ENCODE measurements at places on chromosomes 6 and 20.

DNA sequence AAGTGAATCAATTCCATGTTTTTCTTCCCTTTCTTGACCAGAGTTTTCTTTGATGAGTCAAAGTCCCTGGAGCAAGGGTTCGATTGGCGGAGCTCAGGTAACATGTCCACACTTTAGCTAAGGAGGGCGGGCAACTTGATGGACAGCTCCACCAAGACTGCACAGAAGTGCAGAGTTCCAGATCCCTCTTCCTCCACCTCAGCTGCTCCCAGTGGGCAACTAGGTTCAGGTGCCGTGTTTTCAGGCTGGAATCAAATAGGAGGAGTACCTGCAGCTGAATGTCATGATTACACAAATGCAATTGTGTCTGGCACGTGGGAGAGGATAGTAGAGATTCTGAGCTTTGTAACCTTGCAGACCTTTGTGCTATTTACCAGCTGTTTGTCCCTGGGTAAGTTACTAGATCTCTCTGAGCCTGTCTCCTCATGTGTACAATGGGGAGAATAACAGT lies 1.9 kb upstream of the ELMO2 start:
- no peak for DNase-seq

- DNase-seq: no peak
Observed at GRCh38 chr20:60240415-60240814, 282.2 kb downstream of the CDH26 start.

DNA sequence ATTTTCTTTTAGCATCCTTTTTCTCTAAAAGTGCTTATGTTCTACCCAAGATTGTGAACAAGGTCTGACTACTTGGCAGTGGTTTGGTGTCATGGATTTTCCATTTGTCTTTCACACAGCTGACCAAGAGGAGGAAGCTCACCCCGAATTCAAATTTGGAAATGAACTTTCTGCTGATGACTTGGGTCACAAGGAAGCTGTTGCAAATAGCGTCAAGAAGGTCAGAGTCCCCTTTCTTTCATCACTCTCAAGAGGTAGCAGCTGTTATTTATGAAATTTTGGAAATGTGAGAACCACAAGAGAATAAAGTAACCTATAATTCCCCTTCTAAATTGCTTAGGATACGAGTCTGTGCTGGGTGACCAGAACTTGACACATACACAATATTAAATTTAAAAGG lies 113.0 kb upstream of the LAMP5 start:
- peak; percentile 31 for DNase-seq

- DNase-seq: no peak
Observed at GRCh38 chr6:16345449-16346330, 107.3 kb downstream of the GMPR start.

- no peak for DNase-seq
Observed at GRCh38 chr6:5294392-5295211, 33.3 kb downstream of the FARS2 start.

- DNase-seq: no peak
Observed at GRCh38 chr20:3739926-3740451, 7.5 kb downstream of the HSPA12B start.

- DNase-seq: no peak
Observed at GRCh38 chr6:144725736-144726522, 440.8 kb downstream of the UTRN start.

- no peak for DNase-seq
Observed at GRCh38 chr20:63073738-63074065, 66.9 kb upstream of the BHLHE23 start.

DNA sequence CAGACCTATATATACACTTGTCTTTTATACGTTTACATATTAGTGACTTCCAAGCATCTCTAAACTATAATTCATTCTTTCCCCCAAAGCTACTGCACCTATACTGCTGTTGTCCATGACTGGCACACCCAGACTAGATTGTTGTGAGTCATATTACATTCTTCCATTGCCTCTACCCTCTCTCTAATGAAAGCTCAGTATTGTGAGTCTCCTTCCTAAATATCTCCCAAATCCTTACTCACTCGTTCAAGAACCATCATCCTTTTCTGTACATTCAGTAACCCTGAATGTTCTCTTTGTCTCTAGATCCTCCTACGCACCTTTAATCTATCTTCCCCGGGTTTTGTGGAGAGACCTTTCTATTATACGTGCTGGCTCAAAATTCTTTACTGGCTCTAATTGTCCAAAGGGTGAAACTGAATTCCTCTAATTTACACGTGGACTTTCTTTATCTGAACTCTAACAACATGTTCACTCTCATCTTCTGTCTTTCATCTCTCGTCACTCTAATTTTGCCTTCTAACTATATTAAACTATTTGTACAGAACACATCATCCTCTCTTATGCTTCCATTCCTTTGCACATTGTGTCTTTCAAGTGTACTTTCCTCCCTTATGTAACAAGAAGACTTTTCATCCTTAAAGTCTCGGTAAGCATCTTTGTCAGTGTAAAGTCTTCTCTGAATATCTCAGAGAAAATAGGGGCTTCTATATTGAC lies 109.3 kb downstream of the IBTK start:
- no peak for DNase-seq

- DNase-seq: no peak
Observed at GRCh38 chr6:154345811-154346210, 10.8 kb downstream of the IPCEF1 start.

DNA sequence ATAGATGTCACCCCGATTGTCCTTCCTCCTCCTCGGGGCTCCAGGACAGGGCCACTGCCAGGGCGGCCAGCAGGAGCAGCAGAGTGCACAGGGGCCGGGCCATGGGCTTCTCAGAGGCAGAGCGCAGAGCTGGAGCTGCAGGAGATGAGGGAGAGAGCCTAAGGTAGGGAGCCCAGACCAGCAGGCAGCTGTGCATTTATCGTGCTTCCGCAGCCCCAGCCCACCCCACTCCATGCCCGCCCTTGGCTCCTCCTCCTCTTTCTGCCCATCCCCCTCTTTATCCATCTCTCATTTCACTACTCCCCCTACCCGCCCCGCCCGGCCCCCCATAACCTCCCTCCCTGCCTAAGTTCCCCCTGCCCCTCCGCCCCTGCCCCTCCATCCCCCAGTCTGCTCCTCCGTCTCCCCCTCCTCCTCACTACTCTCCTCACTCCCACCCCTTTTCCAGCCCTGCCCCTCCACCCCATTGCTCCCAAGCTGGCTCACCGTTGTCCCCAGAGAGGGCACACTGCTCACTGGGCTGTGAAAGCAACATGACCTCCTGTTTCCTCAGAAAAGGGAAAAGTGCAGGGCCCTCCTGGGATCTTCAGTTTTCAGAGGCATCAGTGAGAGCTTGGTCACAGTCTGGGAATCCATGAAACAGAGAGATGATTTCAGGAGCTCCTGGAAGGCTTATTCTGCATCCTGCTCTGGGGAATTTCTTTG lies 25.5 kb upstream of the CST1 start:
- DNase-seq: no peak

DNA sequence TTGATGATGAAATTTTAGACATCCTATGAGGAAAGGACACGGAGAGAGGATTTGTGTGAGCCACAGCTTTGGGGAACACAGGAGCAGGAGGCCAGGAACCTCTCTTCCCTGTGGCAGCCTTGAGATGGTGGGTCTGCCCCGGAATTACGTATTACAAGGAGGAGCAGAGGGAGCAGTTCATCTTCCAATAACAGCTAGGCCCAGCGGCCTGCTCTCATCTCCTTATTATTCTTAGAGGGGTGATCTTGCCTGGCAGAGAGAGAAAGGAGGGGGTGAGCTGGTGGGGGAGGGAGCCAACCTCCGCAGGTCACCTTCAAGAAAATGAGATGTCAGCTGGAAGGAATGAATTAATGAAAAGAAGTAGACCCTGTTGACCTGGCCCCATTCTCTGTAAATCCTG lies 305.8 kb downstream of the LRFN2 start:
- no peak for DNase-seq

Measured in NCI-H524 treated with DMSO at 0.1 percent for 48 hours (cell line).